Activated CD4-positive, alpha-beta T cell treated with anti-CD3 and anti-CD28 coated beads, Interleukin-2, amount 50 U/mL, for 4 hours (primary cell): ENCODE measurements at places on chromosomes 13 and 19.
A peak's percentile ranks its signal among the peaks of the same experiment; 100 is the strongest.

DNA sequence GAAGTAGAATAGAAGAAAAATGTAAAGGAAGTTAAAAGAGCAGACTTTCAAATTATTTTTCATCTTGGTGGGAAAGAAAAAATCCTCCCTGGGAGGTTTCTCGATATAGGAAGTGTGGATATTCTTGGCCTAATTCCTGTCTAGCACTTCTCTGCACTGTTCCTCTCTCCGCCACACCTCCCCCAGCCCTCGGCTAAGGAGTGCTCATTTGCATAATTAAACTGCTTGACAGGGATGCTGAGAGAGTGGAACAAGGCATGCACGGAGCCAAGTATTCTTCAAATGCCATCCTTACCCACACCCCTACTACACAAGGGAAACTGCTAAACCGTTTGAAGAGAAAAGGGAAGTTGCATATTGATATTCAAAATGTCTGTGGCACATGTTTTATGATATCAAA lies 511.0 kb upstream of the HTR2A start:
- DNase-seq, result no peak

GRCh38 chr19:55830656-55831055 lies 1.1 kb downstream of the NLRP11 start:
- no peak for DNase-seq

GRCh38 chr13:42859760-42860159 lies 78.4 kb downstream of the FAM216B start:
- no peak for DNase-seq

GRCh38 chr19:42132030-42132628 lies at the start of gene POU2F2:
TSS of gene POU2F2 (minus strand) at chr19:42132446. CDS start at chr19:42132411, 35 bp downstream.
- peak; percentile 90 for DNase-seq

- DNase-seq, result no peak
Observed at GRCh38 chr13:31749929-31750328, 10.6 kb downstream of the RXFP2 start.

GRCh38 chr19:18649371-18650020 lies 12.7 kb downstream of the KLHL26 start:
- DNase-seq, result no peak

- no peak for DNase-seq
Observed at GRCh38 chr19:49952479-49952836, 8.5 kb downstream of the SIGLEC11 start.

DNA sequence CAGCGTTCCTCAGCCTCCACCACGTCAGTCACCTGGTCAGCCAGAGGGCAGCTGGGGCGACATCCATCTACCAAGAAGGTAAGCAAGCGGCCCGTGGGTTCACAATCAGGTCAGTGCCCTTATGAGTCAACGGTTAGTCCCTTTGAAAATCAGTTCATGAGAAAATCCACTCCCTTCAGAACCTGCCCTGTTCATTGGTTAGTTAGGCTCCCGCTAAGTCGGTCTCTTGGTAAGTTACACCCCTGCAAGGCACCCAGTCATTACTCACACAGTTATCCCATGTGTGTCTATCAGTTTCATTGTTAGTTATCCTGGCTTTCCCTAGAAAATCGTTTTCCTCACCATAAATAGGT lies 564 bp downstream of the SIGLECL1 start:
- no peak for DNase-seq

GRCh38 chr19:53881482-53882390 lies at the start of gene PRKCG:
TSS of gene PRKCG (plus strand) at chr19:53882197. CDS start at chr19:53882495, 298 bp downstream.
- DNase-seq, result peak; percentile 37

GRCh38 chr13:28485551-28485950 lies 9.4 kb downstream of the FLT1 start:
- DNase-seq, result no peak

DNA sequence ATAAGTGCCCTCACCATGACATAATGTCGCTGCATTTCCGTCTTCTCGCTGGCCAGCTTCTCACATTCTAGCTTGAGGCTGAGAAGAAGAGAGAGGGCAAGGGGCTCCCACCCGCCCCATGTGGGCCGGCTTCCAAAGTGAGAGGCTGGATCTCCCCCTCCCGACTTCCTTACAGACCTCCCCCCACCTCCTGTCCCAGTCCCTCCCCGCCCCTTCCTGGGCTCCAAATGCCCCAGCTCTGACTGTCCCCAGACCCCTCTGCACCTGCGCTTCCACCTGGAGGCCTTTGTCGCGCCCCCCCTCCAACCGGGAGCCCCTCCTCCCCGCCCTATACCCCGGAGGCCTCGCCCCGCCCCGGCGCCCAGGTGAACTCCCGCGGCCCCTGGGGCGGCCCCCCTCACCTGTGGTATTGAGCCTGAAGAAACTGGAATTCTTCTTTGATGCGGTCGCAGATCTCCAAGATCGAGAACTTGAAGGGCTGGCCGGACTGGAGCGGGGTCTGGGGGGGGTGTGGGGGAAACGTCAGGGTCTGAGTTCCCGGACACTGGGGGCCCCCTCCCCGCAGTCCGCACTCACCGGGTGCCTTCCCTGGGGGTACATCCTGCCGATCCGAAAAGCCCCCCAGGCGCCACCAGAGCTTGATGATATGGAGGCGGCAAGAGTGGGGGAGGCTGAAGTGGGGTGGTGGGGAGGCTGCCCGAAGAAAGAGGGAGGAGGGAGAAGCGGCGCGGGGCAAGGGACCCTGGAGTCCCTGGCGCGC lies 595 bp downstream of the TLE2 start:
- DNase-seq, result no peak

- DNase-seq, result no peak
Observed at GRCh38 chr13:25687471-25688225, 315.9 kb downstream of the ATP8A2 start.

- no peak for DNase-seq
Observed at GRCh38 chr13:109254274-109254673, 532.1 kb downstream of the IRS2 start.

- DNase-seq, result no peak
Observed at GRCh38 chr13:40270726-40271125, 395.7 kb downstream of the FOXO1 start.

GRCh38 chr19:38670921-38671398 lies 23.5 kb downstream of the ACTN4 start:
- no peak for DNase-seq

- no peak for DNase-seq
Observed at GRCh38 chr13:102772042-102772425, 1.6 kb downstream of the TEX30 start.

DNA sequence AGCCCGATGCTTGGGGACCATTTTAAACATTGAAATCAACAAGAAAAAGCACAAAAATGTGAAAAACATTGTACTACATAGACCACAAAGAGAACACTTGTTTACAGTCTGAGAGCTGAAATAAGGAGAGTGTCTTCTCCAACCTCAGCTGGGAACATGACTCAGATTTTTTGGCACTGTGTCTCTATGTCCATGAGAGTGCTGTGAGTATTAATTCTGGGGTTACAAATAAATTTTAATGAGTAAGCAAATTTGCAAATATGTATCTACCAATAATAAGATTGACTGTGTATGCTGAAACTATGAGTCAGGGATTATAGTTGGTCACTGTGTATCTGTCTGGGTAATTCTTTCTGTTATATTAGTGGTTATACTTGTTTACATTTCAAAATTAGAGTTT lies 174.0 kb downstream of the DCT start:
- no peak for DNase-seq

- no peak for DNase-seq
Observed at GRCh38 chr19:35265900-35266519, 2.8 kb upstream of the USF2 start.

DNA sequence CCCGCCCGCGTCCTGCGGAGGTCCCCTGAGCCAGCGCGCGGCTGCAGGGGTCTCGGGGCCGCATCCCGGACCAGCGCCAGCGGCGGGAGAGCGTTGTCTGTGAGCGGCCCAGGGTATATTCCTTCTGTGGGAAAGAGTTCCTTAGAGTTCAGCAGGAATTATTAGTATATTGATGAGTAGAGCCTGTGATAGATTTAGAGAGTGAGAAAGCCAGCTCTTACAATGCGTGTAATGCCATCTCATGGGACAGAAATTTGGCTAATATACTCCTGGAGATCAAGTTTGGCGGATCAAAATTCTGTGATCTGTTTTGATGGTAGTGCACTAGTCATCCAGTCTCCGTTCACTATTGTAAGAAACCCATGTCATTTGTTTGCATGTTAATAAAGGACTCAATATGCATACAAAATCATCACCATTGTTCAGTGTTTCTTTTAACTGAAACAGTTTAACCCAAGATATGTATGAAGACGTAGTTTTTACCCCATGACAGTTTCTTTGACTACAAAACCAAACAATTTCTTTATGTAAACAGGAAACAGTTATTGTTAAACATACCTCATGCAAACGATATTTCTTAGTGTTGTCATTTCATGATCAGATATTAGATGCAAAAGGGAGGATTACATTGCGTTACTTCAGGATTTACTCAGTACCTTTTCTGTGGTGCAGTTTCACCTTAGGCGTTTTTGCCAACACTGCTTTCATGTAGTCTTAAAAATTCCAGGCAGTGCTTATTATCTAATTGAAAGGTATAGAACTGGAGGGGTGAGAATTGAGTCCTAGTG lies 9.9 kb downstream of the TNFRSF19 start:
- no peak for DNase-seq

GRCh38 chr19:5537870-5538269 lies 29.9 kb downstream of the TINCR start:
- DNase-seq, result no peak

- no peak for DNase-seq
Observed at GRCh38 chr19:33348301-33349010, 25.1 kb upstream of the CEBPG start.

DNA sequence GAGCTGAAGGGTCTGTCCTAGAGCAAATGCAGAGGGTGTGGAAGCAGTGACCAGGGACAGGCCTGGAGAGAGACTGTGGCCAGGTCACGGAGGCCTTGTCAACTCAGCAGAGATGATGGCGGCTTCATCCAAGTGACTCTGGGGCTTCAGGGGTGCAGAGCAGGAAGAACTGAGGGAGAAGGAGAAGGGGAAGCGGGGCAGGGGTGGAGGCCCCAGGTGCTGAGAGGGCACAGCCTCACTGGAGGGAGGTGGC lies 299.1 kb downstream of the ZNF536 start:
- no peak for DNase-seq

GRCh38 chr13:21733475-21734263 lies 62.8 kb downstream of the FGF9 start:
- no peak for DNase-seq

- no peak for DNase-seq
Observed at GRCh38 chr13:24064371-24064770, 96.1 kb upstream of the SPATA13 start.
